Skeletal muscle cell (primary cell): ENCODE measurements at places on chromosomes 6 and 20.

DNA sequence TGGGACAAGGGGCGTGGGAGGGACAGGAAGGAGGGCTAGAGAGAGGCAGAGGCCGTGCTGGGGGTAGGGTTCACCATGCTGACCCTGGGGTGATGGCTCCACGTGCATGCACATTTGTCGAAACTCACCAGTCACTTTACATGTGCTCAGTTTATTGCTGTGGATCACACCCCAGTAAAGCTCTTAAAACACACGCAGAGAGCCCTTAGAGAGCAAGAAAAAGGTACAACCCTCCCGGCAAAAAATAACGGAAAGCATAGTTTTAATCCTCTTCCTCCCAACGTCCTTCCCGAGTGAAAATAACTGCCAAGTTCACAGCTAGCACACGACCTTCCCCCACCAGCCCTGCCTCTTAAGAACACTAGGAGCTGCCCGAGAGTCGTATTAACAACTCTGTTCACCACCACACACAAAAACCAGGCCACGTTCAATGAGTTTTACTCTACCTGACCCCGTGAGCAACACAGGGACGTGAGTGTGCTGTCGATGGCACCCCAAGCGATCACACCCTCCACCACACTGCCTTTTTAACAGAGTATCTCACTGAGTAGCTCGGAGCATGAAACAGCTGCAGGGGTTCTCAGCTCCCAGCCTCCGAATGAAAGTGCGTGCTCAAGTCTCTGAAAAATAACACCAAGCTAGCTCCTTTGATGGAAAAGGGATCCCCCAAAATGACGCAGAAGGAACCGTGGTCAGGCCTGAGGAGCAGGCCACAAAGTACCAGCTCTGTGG lies 39.7 kb downstream of the TAF4 start:
- DNase-seq = peak; percentile 47

- DNase-seq = no peak
These were observed 13.8 kb downstream of the BRD2 start for GRCh38 chr6:32982084-32982701.

DNA sequence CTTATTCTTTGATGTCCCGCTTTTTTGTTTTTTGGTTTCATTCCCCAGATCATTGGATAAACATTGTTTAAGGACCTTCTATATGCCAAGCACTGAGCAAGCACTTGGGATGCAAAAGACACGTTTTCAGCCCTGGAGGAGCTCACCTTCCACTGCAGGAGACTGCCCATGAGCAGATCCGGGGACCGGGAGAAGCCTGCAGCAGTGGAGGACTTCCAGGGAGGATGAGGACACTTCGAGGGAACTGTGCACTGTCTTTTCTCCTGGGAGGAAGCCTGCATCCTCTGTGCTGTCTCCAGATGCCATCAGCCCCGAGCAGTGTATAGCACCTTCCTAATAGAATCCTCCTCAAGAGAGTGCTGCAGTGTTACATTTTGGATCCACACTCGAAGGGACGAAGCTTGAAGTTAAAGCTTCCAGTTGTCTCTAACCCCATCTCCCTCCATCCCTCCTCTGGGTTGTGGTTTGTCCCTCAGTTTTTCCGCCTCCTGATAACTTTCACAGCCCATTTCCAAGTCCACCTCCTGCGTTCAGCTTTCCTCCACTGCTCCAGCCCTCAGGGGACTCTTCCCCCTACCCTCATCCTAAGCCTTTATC lies 5.8 kb upstream of the KCNG1 start:
- no peak for DNase-seq

DNA sequence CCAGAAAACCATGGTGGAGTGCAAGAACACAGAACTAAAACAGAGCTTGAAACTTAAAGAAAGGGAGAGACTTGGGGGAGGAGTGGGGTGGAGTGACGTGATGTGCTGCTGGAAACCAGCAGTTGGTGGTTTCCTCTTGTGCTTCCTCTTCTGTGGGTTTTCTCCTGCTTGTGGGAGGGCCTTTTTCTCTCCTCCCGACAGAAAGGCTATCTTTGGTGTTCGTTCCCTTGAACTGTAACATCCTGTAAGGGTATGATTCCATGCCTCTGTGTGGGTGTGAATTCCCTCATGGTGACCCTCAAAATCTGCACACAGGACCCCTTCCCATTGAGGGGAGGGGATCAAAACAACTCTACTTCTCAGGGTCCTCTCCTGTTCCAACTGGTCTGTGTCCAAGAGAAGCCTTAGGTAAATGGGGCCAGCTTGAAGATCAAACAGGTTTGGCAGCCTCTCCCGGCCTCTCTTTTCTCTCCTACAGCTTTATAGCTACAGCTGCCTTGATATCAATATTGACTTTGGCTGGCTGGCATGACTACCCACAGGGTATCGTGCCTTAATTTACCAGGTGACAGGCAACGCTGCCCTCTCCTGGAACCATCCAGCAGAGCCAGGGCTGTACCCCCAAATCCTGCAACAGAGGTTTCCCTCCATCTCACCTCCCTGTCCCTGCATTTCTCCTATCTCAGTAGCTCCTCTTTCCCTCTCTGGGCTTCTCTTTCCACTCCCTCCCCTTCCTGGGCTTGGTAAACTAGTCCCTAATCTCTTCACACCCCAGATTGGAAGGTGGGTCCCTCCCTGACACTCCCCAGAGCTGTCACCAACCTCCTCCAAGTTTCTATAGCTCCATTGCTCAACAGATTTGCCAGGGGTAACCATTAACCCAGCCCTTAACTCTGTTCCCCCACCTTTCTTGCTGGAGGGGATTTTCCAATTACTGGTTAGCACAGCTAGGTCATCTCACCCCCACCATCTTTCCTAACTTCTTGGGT lies 1.5 kb upstream of the MSH5 start:
- DNase-seq = peak; percentile 62

DNA sequence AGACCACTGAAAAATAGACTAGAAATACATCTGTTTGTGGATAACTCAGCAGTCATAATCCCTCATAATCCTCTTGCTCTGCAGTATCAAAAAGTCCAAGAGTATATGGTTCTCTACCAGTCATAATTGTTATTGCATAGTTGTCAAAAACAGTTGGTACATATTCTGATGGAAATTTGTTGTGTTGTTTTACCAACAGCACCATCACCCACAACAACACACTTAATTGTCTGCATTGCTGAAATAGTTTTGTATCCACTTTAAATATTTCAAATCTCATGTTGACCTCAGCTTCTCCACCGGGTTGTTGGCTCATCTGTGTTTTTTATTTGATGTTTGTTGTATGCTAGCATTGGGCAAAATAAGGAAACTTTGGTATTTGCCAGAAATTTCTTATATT lies 39.4 kb downstream of the ITCH start:
- DNase-seq = no peak

DNA sequence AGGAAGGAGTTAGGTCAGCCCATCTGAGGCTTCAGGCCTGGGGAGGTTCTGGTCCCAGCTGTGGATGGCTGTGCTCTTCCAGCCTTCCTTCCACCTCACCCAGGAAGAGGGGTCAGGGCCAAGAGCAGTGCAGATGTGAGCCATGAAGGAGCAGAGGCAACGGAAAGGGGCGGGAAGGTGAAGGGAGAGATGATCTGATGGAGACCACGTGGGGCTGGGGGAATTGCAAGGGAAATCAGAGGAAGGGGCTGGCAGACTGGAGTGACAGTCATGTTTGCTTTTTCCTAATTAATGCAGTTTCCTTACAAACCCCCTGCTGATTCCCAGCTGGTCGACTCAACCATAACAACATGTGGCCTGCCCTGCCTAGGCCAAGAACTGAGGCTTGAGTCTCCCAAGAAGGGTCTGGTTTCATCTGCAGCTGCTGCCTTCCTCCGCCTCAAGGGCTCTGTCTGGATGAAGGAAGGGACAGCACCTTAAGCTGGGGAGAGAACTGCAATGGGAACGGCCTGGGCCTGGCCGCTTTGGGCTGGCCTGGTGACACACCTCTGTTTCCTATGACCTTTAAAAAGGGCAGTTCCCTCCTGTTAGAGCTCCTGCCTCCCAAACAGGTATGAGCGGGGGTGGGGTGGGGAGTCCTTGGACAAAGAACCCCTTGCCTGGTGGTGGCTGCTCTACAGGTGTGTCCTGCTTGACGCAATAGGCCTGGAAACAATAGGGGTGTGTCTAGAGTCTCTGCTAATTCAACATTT lies 7.8 kb upstream of the MRPS18A start:
- no peak for DNase-seq

- DNase-seq = no peak
These were observed 417.2 kb upstream of the SULF2 start for GRCh38 chr20:48202334-48203113.

GRCh38 chr6:43725643-43726580 lies 38.3 kb upstream of the MRPS18A start:
- DNase-seq = no peak

DNA sequence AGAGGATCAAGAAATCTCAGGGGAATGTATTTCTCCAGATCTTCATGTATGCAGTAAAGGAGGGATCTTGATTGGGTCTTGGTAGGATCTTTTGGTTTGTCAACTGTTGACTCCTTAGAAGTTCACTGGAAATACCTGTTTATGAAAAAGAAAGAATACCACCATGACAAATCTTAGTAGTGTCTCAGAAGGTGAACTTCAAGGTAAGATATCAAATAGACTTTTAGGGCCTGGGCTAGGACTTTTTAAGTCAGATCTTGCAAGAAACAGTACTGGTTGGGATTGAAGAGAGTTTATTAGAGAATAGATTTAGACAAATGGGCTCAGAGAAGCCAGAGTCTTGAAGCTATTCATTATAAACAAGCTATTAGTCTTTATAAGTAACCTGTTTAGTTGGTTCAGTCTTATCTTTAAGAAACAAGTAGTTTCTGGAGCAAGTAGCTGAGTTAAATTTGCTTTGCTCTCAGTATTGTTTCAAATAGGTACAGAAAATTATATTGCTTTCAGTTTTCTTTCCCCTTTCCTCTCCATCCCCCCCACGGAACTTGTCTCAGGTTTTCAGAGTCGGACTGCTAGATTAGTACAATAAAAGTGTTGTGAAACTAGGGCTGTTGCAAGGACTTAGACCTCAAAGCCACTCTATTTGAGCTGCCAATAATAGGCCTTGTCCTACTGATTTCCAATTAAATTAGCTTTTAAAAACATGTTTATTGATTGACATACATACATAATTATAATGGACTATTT lies 529.1 kb upstream of the CITED2 start:
- DNase-seq = no peak

DNA sequence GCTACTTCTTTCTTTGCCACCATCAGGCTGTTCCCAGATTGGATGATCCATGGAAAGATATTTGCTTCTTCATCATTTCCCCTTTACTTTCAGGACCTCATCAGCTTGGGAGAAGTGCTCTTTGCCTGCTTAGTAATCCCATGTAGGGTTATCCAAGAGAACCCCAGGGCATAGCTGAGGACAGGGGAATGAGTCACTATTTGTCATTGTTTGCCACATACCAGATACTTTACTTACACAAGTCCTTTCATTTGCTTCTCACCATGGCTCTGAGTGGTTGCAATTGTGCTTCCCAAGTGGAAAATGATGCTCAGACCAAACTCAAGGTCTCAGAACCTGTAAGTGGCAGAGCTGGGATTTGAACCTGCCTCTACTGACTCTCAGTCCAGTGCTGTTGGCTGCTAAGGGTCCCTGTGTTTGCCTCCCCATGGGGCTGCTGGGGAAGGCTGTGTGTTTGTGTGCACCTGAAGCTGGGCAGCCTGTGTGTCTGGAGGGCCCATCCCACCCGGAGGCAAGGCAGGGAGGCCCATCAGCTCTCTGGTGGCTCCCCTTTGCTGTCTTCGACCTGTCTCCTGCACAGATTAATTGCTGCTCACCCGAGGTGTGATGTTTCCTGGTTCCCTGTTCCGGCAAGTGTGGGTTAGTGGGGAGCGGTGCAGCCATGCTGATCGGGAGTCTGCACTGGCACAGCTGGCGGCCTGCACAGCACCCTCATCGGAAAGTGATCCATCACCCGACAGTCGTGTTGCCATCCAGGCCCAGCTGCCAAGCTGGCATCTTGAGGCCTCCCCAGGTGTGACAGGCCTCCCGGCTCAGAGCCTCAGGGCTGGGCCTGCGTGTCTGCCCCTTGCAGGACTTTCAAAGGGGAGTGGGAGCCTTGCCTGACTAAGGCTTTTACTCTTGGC lies 228.8 kb downstream of the DHX35 start:
- DNase-seq = no peak

DNA sequence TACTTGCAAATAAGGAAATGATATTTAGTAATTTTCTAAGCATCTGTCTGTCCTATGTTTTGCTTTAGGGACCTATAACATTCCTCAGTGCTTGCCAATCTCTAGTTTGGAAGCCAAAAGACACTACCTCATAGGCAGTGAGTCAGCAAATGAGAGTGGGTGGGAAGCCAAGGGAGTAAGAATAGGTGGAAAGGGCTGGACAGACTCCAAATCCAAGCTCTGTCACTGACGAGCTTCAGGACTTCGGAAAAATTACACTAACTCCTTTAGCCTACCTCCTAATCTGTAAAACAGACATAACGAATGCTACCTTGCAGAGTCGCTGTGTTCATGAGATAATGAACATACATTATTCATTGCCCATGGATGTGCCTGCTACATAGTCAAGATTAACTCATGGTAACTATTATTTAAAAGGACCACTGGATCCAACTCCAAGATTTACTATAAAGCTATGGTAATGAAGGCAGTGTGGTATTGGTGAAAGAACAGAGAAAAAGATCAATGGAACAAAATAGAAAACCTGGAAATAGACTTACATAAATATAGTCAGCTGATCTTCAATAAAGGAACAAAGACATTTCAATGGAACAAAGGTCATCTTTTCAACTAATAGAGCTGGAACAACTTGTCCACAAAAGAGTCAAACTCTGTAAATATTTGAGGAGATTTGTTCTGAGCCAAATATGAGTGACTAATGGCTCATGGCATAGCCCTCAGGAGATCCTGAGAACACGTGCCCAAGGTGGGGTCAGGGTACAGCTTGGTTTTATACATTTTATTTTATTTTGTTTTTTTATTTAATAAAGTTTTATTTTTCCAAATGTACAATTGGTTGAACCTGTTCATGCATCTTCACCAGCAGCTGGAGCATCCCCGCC lies 64.1 kb downstream of the FAM50B start:
- peak; percentile 99 for DNase-seq

DNA sequence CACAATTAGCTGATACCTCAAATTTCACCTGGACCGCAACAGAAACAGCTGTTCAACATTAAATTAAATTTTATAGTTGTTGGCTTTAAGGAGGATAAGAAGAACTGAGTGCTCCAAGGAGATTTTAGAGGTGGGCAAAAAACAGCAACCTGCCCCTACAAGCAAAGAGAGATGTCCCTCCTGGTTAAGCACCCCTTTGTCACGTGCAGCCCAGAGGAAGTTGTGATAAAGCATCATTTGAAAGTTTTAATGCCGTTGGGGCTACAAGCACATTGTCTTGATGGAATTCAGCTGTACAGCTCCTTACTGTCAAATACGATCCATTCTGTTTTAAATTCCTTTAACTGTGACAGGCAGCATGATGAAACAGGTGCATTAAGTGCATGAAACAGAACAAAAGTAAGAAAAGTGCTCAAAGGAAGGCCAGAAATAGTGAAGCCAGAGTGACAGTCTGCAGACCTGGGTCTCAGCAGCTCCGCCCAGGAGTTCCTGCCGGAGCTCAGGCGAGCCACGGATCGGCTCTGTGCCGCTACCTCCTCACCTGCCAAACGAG lies 195.0 kb downstream of the GMPR start:
- no peak for DNase-seq

DNA sequence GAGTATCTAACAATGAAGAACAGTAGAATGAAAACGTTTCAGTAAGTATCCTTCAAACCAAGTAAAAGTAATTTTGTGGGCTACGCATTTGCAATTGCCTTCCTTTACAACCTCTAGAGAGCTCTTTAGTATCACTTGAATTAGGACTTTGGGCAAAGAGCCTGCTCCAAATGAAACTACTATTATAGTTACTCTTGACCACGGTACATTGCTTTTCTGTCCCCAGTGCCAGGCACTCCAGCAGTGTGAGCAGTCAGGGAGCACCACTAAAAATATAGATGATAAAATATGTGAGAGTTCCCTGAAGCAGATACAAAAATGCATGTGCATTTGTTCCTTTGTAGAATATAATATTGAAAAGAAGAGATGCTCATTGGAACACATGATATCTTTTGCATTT lies 450.1 kb upstream of the MANEA start:
- DNase-seq = no peak
